Stimulated activated CD8-positive, alpha-beta memory T cell treated with anti-CD3 and anti-CD28 coated beads, Interleukin-4, amount 100 ng/mL, for 24 hours (primary cell): ENCODE measurements at places on chromosomes 2 and 18.

GRCh38 chr18:8806100-8806797 is 100.9 kb downstream of the MTCL1 start:
- DNase-seq = no peak

GRCh38 chr2:71578767-71579342 is 125.5 kb downstream of the DYSF start:
- DNase-seq = no peak

GRCh38 chr2:46167406-46167805 is 129.8 kb upstream of the EPAS1 start:
- no peak for DNase-seq

DNA sequence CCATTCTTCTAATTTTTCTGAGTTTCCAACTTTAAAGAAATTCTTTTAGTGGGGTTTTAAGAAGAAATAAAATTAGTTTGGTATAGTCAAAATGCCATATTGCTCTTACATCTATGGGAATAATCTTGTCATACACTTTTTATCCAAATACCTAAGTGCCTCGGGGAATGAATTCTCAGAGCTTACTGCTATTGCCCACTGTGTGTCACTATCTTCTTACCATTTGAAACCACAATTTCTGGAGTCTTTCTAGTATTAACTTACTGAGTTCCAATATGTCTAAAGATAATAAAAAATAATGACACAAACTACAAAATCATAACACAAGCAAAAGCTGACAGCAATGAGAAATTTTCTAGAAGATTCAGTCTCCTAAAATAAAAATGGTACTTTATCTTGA is 23.7 kb upstream of the DNAH6 start:
- DNase-seq = no peak

GRCh38 chr2:27222407-27222806 is 5.2 kb downstream of the CAD start:
- DNase-seq = no peak

DNA sequence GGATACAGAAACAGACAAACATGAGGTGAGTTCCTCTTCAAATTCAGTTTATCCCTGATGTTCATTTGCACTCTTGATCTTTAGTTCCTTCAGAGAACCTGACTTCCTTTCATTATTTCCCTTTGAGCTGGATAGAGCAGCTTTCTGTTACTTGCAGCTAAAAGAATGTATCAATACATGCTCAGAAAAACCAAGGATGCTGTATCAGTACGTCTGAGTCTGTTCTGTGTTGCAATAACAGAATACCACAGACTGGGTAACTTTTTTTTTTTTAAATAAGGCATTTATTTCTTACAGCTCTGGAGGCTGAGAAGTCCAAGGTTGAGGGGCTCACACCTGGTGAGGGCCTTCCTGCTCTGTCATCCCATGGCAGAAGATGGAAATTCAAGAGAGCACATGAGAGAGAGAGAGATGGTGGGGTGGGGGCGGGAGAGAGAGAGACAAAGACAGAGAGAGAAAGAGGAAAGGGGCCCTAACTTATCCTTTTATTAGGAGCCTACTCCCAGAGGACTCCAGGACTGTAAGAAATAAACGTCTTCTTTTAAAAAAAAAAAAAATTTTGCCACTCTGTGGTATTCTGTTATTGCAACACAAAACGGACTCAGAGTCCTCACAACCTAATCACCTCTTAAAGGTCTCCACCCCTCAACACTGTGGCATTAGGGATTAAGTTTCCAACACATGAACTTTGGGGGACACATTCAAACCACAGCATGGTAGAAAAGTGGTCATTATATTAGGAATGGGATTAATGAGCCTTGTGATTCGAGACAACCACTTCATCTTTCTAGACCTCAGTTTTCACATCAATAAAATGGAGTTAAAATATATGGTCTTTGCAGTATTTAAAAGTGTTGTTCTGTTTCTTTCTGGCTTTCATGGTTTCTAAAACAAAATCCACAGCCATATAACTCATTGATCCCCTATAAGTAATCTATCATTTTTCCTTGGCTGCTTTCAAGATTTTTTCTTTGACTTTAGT is 18.4 kb upstream of the SELENOI start:
- no peak for DNase-seq

GRCh38 chr2:68709421-68709911 is 25.1 kb upstream of the ARHGAP25 start:
- no peak for DNase-seq

DNA sequence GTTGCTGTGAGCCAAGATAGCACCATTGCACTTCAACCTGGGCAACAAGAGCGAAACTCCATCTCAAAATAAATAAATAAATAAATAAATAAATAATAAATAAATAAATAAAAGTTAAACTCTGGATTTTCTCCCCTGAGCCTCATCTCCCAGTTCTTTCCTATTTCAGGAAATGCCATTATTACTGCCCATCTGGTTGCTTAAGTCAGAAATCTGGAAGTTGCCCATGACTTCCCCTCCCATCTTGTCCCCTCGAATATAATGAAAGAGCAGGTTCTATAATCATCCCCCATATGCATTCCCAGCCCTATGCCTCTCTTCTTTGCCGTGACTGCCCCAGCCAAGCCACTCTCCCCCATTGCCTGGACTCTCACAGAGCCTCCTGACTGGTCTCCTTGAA is 4.2 kb upstream of the PSD4 start:
- DNase-seq = no peak

GRCh38 chr18:44599412-44599811 is 81.3 kb upstream of the SETBP1 start:
- no peak for DNase-seq

DNA sequence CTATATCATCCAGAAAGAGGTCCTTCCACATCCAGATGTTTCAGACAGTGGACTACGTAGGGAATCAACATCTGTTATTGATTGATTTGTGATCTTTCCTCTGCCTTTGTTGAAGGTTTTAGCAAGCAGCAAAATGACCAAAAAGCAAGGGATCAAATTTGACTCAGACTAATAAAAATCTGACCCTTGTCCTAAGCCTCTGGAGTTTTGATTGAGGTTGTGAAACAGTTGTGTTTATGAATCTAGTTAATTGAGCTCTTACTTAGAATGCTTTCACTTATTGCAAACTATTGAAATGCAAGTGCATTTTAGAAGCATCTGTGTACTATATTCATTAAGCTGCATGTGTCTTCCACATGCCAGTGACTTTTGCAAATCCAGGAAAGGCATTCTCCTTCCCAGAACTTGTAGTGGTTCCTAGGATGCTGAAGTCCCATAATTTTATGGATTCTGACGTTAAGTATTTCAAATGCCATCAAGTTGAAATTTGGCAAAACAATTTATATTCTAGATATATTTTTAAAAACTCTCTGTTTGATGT is 116.0 kb downstream of the MTX2 start:
- DNase-seq = no peak

DNA sequence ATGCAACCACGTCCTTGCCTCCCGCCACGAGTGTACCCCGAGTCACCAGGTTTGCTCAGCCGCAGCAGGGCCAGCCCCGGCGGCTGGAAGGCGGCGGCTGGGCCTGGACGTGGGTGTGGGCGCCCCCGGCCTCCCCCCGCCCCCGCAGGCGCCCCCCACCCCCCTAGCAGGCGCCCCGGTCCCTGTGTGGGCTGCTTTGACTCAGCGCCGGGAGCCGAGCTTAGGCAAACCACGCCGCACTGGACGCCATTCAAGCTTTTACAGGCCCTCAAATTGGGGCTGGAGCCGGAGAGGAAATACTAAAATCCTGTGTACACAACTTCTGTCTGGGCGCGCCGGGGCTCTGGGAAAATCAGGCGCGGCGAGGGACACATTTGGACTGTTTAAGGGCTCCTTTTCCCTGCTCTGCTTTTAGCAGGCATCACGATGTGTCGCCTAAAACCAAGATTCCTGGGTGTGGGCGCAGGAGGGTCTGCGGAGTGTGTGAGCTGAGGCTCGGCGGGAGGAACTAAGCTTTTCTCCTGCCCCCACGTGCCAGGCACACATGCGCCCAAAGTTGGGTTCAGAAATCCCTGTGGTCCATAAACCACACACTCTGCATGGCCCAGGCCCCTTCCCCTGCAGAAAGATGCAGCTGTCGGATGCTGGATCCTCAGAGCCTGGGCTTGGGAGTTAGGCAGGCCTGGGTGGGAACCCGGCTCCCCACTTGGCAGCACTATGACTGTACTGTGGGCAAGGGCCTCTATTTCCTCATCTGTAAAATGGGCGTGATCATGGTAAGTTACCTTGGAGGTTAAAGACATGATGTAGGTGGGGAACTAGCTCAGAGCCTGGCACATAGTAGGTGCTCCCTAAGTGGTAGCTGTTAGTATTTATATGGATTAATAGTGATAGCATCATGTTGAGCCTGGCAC is 57.6 kb downstream of the ATOH8 start:
- no peak for DNase-seq

- no peak for DNase-seq
These were observed 52.5 kb downstream of the MARCHF4 start for GRCh38 chr2:216319771-216320170.

DNA sequence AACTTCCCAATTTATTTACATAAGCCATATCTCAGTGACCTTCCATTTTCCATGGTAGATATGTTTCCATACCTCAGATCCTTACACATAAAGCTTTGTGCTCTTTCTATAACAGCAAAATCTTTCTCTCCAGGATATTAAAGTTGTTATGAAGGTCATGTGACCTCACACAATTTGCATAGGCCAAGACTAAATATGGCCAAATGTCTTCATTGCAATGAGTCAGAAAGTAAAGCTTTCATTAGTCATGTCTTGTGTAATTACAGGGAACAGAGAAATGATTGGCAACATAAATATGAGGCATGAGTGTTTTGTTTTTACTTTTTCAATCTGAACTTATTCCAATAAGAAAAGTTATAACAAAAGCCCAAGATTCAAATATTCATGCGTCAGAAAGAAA is 243.5 kb downstream of the ASXL3 start:
- no peak for DNase-seq

- DNase-seq = no peak
These were observed 354.6 kb upstream of the SETBP1 start for GRCh38 chr18:44325903-44326635.

- DNase-seq = no peak
These were observed 100.0 kb upstream of the CXCR4 start for GRCh38 chr2:136217996-136218395.

DNA sequence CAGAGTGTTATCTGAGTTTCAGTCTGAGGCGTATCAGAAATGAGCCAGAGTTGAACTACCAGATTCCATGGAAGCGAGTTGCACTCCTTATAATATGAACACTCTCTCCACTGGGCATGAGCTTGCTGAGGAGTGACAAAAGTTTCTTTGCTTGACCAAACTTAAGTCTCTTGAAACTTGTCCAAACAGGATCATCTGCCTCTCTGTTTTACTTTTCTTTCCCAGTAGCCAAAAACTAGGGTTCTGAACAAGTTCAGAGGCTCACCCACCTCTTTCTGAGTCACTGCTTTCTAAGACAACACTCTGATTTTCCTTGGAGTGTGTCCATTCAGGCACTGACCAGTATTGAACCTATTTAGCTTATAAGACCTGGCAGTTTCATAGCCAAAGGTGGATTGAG is 233.2 kb upstream of the TCF4 start:
- no peak for DNase-seq

DNA sequence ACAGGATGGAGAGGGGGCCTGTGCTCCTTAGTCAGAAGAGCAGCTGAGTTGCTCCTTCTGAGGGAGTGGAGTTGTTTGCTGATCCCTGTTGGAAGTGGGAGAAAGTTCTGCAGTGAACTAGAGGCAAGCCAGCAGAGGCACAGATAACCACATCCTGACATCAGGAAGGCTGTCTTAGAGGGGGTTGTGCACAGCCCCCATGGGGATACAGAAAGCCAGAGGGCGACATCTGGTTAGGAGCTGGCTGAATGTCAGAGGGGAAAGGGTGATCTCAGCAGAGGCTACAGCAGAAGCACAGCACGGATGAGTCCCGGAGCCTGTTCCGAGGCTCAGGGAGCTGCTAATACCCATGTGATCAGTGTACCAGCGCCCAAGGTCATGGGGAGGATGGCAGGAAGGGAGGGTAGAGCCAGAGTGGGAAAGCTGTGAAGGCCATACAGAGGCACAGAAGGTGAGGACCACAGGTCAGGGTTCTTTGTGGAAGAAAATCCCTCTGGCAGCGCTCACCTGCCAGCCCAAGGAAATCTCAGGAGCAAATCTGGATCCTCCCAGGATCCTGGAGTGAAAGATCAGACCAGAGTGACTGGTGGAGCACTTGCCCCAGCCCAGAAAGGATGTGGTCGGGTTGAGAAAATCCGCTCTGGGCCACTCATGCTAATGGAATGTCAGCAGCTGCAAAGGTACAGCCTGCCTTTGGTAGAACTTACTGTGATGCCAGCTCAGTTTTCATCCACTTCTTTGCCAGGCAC is 111.8 kb downstream of the STPG4 start:
- no peak for DNase-seq

GRCh38 chr2:128746356-128746755 is 427.7 kb upstream of the HS6ST1 start:
- no peak for DNase-seq

GRCh38 chr2:172674034-172674967 is 61.3 kb upstream of the RAPGEF4 start:
- DNase-seq = peak; percentile 18

GRCh38 chr2:7417845-7418742 is 500.9 kb downstream of the RNF144A start:
- no peak for DNase-seq

GRCh38 chr2:227366769-227367426 is 12.2 kb downstream of the TM4SF20 start:
- no peak for DNase-seq

GRCh38 chr2:59770651-59771050 is 782.8 kb downstream of the BCL11A start:
- no peak for DNase-seq

GRCh38 chr2:217121565-217121964 is 261.7 kb upstream of the TNP1 start:
- DNase-seq = no peak

DNA sequence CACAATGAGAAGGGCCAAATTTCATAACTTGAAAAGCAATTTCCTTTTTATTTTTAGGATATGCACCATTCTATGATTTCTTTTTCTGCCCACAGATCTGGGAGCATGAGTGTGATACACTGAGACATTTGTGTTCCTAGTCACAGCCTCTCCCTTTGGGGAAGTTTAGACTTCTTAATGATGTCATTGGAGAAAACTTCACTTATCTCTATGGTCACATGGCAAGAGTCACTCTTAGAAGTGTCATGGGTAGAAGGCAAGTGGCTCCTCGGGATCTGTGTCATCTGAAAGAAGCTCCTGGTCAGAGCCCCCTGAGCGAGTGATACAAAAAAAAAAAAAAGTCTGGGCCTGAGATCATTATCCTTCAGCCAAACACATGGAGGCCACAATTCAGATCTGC is 62.5 kb upstream of the LGALSL start:
- DNase-seq = no peak

DNA sequence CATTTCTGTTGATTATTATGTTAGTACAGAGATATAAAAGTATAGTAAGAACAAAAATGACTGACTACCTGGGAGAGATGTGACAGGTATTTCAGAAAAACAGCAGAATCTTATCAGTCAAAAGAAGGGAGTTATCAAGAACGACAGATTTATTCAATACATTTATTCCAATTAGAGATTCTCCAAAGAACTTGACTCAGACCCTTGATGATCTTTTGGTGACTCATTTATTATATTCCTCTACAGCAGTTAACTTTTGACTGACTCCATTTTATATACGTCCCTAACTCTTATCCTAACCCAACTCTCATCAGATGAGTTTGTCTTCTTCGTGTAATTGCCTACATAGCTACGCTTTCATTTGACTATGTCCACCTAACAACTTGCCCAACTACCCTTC is 91.1 kb downstream of the C2orf74 start:
- DNase-seq = no peak

GRCh38 chr18:74082742-74083556 is 64.7 kb downstream of the FBXO15 start:
- DNase-seq = no peak
